ENCODE measurements at places on chromosomes 5 and 9. TPM values are rescaled to one million over a fixed set of nuclear protein-coding genes. Genes with fewer than 3 reads are reported as not detected.

- H3K27me3 ChIP-seq: no peaks in the 10 kb centered on the region
- no peak overlapping the region for H3K27ac ChIP-seq
- no peak overlapping the region for H3K4me3 ChIP-seq
- H3K36me3 ChIP-seq: no peaks in the 10 kb centered on the region
- DNase-seq: no peak
- no peaks in the 10 kb centered on the region for H3K4me1 ChIP-seq
Observed at GRCh38 chr5:41772785-41773442, 97.3 kb downstream of the OXCT1 start.

- no peak overlapping the region for H3K27ac ChIP-seq
- H3K27me3 ChIP-seq: no peaks in the 10 kb centered on the region
- no peaks in the 10 kb centered on the region for H3K4me1 ChIP-seq
- H3K36me3 ChIP-seq: peaks cover 71% of the 10 kb centered on the region
- no peak overlapping the region for H3K4me3 ChIP-seq
Observed at GRCh38 chr5:860506-861150, 9.8 kb upstream of the ZDHHC11 start.

DNA sequence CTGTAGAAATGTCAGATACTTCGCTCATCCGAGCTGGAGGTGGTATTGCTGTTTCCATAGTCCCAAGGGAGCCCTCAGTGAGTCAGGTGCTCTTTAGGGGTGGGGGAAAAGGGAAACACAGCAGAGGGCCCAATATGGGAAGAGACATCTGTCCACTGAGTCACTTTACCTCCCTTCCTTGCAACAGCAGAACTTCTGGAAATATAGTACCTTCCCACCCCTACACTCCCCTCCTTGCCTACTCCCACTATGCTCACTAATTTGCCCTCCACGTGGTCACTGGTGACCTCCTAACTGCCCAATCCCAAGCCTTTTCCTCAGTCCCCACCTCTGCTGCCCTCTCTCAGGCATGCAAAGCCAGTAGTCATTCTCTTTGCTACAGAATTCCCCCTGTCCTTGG, 1.9 kb downstream of the HK3 start:
- no peaks in the 10 kb centered on the region for H3K27me3 ChIP-seq
- DNase-seq: no peak
- H3K4me3 ChIP-seq: no peak overlapping the region
- peaks cover 4% of the 10 kb centered on the region for H3K36me3 ChIP-seq
- H3K27ac ChIP-seq: no peak overlapping the region

GRCh38 chr5:107979900-107980299, 309.2 kb upstream of the EFNA5 start:
- no peaks in the 10 kb centered on the region for H3K4me1 ChIP-seq
- H3K27me3 ChIP-seq: no peaks in the 10 kb centered on the region
- no peaks in the 10 kb centered on the region for H3K36me3 ChIP-seq
- no peak overlapping the region for H3K27ac ChIP-seq
- H3K4me3 ChIP-seq: no peak overlapping the region

DNA sequence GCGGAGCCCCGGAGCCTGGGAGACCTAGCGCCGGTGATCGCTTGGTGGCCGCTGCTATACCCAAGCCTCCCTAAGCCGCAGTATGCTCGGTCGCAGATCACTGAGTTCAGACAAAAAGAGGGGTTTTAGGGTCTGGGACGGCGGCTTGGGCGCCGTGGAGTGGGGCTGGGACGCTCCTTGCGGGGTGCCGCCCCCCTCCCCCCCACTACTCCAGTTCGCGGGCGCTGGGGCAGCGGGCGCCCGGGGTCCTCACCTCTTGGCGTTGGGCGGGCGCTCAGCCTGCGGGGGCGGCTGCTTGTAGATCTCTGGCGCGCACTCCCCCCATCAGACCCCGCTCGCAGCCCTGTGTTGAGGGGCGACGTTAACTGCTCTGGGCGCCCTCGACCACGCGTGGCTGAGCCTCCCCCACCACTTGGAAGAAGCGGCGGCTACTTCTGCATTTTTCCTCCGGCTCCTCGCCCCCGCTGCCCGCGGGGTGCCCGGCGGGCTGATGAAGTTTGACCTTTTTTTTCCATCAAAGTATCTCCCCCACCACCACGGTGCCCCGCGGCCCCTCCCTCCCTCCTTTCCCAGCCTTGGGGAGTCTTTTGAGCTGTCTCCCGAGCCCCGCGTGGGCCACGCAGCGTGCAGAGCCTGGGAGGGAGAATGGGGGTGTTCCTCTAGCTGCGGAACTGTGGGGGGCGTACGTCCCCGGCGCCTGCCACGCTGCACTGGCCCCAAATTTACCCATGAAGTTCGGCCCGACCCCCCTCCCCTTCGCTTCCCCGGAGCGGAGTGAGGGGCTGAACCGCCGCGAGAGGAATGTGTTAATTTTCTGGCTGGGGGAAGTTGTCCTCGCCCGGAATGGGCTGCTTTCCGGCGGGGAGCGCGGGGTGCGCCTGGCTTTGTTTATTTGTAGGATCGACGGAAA, 1.2 kb downstream of the CXXC5 start:
- peaks cover 9% of the 10 kb centered on the region for H3K36me3 ChIP-seq
- H3K27ac ChIP-seq: peak overlapping the region; percentile 95
- DNase-seq: no peak
- peak overlapping the region; percentile 88 for H3K4me3 ChIP-seq
- H3K4me1 ChIP-seq: peaks cover 65% of the 10 kb centered on the region

SPINK1 gene
- polyA plus RNA-seq: 0.35 TPM
